ENCODE measurements at places on chromosomes 12 and 14.
A peak's percentile ranks its signal among the peaks of the same experiment; 100 is the strongest.

DNA sequence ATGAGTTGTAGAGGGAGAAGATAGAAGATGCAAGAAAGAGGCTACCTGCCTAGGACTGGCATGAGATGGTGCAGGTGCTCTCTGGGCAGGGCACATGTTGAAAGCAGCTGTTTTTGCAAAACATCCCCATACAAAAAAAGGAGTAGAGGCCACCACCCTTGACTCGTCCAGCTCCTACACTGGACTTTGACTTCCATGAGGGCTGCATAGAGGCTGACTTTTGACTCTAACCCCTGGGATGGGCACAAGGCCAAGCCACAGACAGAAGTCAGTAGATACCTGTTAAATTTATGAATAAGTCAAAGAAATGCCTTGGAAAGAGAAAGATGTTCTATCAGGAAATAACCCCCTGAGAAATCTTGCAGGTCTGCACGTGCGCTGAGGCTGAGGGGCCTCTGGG is 1139.1 kb upstream of the TMEM132C start:
- no peak for DNase-seq

DNA sequence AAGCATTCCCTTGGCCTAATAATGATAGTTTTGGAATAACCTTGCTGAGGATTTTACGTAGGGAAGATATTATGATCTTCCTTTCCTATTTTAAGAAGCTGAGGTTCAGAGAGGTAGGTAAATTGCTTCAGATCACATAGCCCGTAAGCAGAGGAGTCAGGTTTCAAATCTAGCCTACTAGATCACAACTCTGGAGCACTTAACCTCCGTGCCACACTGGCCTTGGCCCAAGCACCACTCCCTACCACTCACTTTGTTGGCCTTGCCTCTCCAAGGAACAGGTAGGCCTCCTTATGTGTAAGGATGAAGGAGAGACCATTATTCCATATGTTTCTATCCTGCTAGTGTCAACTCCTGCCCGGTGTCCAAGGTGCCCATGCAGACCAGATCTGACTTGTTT is 12.4 kb upstream of the ACOT1 start:
- DNase-seq: no peak

- no peak for DNase-seq
Measured at GRCh38 chr12:116150001-116150400, 127.5 kb downstream of the MED13L start.

GRCh38 chr12:80939231-80939950 is 1.7 kb upstream of the LIN7A start:
- DNase-seq: peak; percentile 15

GRCh38 chr14:61538464-61539022 is 156.8 kb upstream of the HIF1A start:
- DNase-seq: no peak

DNA sequence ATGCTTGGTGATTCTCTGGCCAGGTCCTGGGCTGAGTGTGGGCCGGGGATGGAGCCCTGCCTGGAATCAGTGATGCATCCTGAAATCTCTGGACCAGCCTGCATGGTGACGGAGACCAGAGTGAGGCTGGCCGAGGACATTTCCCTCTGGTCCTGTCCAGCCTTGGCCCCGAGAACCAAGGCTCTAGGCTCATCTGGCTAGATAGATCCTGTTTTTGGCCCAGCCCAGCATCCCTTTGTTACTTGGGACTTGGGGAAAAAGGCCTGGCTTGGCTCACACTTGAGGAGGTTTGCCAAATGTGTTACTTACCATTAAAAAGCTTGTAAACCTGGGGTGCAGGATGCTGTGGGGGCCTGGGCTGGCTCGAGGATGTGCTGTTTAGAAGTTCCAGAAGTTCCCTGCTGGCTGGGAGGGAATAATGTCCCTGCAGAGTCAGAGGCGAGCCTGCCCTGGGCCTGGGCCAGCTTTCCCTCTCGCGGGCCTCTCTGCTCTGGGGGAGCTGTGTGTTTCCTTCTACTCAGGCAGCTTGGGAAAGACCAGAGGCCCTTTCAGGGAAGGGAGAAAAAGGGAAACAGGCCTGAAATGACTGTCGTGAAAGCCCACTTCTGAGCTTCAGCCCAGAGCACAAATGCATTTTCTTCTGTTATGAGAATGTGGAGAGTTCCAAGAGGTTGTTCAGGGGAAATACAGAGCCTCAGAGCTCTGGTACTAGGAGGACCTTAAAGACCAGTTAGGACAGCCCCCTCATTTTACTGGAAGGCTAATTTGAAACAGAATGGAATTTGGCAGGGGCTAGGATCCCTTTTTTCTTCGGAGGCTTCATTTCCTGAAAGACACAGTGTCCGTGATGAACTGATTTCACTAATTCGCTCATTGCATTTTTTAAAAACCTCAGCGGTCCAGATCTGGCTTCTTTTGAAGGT is 47.2 kb upstream of the CTDSP2 start:
- peak; percentile 93 for DNase-seq

DNA sequence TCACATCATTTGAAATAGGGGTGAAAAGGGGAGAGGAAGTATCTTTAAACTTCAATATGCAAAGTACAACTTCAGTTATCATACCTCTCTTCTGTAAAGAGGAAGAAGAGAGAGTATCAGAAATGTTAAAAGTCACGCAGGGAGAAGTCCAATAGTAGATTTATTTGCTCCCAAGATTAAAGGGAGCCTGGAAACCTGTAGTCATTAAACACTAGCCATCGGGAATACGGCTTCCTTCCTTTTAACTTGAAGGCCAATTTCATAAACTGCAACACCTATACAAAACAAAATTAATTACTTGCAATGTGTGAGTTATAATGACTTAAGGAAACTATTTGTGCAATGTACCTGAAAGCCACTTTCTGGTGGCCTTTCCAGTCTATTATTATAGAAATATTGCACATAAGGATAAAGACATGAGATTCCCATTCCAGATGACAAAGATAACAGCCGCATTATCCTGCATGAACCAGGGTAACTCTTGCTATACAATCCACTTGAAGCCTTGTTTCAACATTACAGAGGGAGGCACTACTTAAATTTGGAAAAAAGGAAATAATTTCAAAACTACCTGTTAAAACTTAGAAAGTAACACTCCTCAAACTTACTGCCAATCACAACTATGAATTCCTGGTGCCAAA is 4.6 kb downstream of the BTG1 start:
- no peak for DNase-seq

GRCh38 chr14:64812412-64812811 is 67.3 kb downstream of the SPTB start:
- no peak for DNase-seq

GRCh38 chr14:64844272-64844671 is 35.4 kb downstream of the SPTB start:
- no peak for DNase-seq

GRCh38 chr12:96241846-96242256 is 47.7 kb downstream of the ELK3 start:
- peak; percentile 69 for DNase-seq

- no peak for DNase-seq
Measured at GRCh38 chr12:132329036-132329719, at the start of gene GALNT9. GALNT9 (minus strand) TSS chr12:132329589; CDS start chr12:132329203, 386 bp downstream.

Measured in skeletal muscle cell (primary cell).